Brain pericyte (primary cell): ENCODE measurements at places on chromosomes 6 and 20.

GRCh38 chr6:47105469-47106178 lies 63.5 kb upstream of the ADGRF1 start:
- DNase-seq = no peak

GRCh38 chr6:10136636-10137035 lies 278.2 kb downstream of the TFAP2A start:
- DNase-seq = no peak

GRCh38 chr6:67881706-67882065 lies 753.4 kb upstream of the ADGRB3 start:
- DNase-seq = no peak

DNA sequence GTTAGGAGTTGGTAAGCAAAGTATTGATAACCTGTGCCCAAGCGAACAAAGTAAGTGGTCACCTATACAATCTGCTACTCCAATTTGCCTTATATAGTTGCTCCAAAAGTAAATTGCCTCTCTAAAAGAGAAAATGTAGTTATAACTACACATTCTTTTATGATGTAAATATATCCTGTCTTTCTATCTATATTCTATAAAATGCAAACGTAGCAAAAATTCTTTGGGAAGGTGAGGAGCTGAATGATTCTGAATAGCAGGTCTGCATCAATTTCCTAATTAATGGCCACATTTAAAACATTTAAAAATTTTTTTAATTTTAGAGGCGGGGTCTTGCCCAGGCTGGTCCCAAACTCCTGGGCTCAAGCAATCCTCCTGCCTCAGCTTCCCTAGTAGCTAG lies 64.2 kb upstream of the ASIP start:
- DNase-seq = no peak

DNA sequence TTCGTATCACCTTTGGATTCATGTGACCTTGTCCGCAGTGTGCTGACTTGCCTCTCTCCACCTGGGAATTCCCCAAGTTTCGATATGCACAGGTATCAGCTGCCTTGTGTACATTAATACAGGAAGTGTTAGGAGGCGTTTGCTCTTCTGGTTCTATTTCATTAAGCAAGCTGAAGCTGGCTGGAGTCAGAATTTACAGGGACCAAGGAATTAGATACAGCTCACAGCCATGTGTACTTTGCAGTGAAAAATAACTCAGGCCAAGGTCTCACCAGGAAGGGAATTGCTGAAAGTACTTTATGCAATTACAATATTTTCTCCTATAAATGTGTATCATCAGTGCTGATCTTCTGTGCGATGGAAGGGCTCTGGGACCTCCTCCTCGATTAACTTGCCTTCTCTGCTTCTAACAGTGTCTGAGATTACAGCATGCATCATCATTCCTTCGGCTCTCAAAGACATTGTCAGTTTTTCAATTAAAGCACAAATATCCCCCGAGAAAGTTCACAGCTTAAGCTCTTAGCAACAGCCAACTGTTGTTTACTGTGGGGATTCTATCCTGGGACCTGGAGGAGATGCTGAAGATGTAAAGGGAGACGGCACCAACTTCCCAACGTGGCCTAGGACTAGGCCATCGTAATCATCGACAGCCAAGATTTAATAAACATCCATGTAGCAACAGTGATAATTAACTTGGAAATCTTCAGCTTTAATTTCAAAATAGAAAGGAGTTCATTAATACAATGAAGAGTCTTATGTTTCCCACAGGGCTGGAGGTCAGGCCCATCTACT lies 13.8 kb upstream of the TIAM2 start:
- no peak for DNase-seq

DNA sequence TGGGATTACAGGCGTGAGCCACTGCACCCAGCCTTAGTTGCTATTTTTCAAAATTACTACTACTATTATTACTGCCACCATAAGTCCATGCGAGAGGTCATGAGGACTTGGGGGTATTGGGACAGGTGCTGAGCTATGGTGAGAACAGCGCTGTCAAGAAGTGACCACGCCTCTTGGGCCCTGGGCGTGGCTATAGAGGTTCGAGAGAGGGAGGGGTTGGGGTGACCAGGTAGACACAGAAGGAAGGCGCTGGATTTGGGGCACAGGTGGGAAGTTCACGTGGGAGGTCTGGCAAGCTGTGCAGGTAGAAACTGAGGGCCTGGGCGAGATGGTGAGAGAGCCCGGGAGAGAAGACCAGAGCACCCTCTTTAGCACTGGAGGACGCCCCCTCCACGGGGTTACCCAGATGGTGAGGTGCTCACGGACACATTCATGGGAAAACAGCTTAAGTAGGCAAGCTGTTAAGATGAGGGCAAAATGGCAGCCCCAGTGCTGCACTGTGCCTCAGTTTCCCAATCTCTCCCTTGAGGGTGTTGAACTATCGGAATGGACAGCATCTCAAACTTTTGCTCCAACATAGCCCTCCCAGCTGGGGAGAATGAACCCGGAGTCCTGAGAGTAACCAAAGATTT lies 61.0 kb downstream of the RAB44 start:
- no peak for DNase-seq

DNA sequence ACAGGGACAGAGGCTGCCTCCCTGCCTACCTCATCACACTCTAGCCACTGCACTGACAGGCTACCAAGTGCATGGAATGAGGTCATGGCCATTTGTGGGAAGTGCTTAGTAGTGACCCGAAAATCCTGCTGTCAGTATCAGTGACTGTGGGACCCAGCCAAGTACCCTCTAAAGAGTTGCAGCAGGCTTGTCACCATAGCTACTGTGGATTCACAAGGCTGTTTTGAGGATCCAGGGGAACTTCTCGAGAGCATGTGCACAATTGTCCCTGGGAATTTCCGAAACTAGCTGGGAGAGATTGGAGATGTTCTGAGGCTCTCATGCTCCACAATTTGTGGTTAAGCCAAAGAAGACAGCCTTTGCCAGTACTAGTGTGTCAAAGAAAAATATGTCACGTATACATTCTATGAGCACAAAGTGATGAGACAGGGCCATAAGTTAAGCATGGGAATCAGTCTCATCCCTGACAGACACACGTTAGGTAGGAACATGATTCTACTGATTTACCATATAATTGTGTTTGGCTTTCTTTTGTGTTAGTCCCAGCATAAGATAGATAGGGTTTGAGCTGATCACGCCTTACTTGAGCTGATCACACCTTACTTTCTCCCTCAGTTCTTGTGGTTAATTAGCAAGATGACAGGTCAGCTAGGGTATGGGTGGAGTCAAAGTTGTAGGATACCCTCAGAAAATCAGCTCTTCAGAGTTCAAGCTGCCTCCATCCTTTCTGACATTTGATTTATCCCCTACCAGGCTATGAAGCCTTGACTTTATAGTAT lies 42.6 kb upstream of the TMEM170B start:
- no peak for DNase-seq

GRCh38 chr6:163659803-163660202 lies 245.3 kb downstream of the QKI start:
- no peak for DNase-seq

GRCh38 chr6:14616656-14617055 lies 499.1 kb downstream of the CD83 start:
- DNase-seq = no peak

- no peak for DNase-seq
These were observed 31.7 kb downstream of the PLEKHG1 start for GRCh38 chr6:150631283-150631983.

- DNase-seq = no peak
These were observed 179.2 kb upstream of the TNFAIP3 start for GRCh38 chr6:137687818-137688217.

GRCh38 chr6:13700232-13700631 lies 11.4 kb downstream of the RANBP9 start:
- no peak for DNase-seq

GRCh38 chr6:7617801-7618764 lies 28.1 kb downstream of the SNRNP48 start:
- no peak for DNase-seq

- DNase-seq = no peak
These were observed 539 bp downstream of the CDYL start for GRCh38 chr6:4776493-4777393.

GRCh38 chr6:112571488-112572270 lies 224.5 kb downstream of the RFPL4B start:
- no peak for DNase-seq

DNA sequence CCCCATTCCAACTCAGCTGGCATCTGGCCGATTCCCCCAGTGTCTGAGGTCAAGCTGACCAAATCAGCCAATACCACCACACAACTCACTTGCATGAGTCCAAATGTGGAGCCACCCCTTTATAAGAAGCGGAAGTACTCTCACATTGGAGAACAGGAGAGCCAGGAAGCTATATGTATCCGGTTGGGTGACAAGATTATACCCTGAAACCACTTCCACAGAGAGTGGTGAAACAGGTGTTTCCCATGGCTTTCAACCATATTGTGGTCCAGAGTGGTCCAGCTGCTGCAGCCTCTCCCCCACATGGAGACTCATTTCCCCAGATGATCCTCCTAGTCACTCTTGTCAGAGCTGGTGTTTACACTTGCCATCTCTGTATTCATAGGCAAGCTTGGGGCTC lies 24.0 kb upstream of the SERINC1 start:
- DNase-seq = no peak

DNA sequence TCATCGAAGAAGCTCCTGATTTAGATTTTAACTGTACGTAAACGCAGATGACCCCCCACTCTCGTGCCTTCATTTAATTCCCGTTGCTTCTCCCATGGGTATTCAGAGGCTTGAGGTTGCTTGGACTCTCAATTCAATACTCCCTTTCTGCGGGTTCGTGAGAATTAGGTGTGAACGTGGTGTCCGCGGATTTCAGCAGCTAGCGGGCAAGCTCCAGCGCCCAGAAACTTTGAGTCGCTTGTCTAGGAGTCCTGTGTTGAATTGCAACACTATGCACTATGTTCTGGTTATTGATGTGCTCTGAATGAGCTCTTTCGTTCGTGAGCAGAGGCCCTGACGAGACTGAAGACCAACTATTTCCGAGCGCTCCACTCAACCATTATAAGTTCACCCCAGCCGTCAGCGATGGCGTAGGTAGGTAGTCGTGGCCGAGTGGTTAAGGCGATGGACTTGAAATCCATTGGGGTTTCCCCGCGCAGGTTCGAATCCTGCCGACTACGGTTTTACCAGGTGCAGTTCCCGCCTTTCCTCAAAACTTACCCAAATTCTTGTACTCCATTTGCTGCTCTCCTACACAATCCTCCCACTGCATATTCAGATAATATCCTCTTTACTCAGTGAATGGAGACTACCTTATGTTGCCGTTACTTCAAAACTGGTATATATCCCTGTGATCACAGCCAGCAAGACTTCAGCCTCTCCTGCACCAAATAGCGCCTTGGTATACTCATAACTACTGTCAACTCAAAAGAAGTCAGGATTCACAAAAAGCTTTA lies 72.6 kb upstream of the ZNF184 start:
- no peak for DNase-seq

DNA sequence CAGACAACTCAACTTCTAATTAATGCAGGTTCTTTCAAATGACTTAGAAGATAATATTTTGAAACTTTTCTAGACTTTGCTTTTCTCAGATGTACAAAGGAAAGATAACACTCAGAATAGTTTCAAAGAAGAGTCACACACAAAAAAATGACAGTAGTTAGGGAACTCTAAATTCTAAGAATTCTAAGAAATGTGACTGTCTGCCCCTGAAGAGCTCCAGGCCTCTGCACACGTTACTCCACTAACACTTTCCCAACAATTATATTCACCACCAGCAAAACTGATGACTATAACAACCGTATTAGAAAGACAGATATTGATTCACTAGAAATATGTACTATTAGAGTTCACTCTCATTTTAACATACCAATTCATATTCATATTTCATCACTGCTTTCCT lies 133.3 kb upstream of the SMLR1 start:
- no peak for DNase-seq

DNA sequence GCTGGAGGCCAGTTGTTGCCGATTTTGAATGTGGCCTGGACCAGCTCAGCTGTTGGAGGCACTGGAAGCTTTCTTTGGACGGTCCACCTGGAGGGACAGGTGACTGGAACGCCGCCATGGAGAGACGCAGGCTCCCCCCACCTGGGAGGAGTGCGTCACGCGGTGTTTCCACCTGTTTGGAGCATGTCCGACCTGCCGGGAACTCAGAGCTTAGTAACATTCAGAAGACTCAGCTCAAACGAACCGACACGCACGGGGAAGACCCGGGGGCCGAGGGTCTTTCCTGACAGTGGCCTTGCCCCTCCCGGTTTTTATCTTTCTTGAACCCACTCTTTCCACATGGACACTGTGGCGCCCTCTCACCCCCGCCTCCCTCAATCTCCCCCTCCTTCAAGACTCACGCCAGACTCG lies 141.6 kb downstream of the SMOC2 start:
- no peak for DNase-seq

DNA sequence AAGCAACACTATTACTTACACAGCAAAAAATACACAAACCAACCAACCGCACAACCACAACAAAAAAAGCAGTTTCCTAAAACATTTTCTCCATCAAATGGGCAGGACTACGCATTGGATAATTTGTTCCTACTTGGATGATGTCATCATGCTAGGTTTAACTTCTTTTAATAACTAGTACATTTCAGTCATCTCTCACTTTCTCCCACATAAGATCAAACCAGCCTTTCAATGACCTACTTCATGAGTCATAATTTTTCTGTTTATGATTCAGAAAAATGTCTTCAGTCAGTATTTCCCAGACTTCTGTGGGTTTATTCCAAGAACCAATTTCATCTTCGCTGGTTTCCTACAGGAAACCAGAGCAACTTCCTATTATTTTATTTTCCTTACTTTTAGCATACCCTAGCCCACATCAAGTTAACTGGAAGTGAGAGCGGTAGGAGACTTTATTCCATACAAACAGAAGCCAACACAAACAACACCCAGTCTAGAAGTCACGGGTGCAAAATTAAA lies 134.2 kb downstream of the GMDS start:
- peak; percentile 48 for DNase-seq

DNA sequence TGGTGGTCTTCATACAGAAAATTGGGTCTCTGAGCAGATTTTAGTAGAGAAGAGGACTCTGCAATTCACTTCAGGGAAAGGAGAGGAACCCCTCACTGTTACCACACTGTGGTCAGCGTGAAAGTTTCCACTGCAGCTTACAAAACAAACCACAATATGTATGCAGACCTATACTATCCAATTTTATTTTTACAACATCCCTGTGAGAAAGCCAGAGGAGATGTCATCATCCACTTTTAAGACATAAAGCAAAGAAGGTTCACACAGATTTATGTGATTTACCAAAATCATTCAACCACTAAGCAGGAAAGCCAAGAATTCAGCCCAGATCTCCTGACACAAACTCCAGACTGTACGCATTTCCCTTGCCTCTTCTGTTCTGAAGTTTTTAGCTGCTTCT lies 442.4 kb downstream of the FRK start:
- no peak for DNase-seq

- DNase-seq = peak; percentile 5
These were observed 10.7 kb upstream of the LAMP5 start for GRCh38 chr20:9503526-9504245.

DNA sequence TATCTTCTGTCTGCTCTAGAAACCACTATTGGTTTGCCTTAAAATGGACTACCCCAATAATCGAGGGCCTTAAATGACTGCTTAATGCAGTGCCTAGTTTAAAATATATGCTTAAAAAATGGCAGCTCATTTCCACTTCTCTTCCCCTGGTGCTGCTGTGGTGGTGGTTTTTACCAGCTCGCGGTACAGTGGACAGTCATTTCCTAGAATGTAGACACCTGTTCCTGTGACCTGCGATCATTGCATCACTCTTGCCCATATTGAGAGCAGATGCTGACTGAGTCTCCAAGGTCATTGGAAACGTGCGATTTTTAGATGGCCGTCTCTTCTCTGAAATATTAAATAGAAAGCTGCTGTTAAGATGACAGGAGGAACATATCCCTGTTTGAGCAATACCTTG lies 164.1 kb downstream of the UTRN start:
- no peak for DNase-seq
